A549 (cell line): ENCODE measurements at places on chromosomes 2 and 18. TPM values are rescaled to one million over a fixed set of nuclear protein-coding genes. Genes with fewer than 3 reads are reported as not detected.

The HAAO gene
- polyA plus RNA-seq: not detected in 3 replicates

The TMEM200C gene
- polyA plus RNA-seq: not detected in 3 replicates

The UGT1A7 gene
- 6.9 to 9.8 TPM (median 9.3 TPM) in 3 replicates for polyA plus RNA-seq

The USP14 gene
- 83.8 to 93.4 TPM (median 83.9 TPM) in 3 replicates for polyA plus RNA-seq

The REG1B gene
- polyA plus RNA-seq: not detected in 3 replicates

The TOGARAM2 gene
- polyA plus RNA-seq: 0.25 to 0.35 TPM (median 0.30 TPM) in 3 replicates

The CYBRD1 gene
- 25.3 to 31.6 TPM (median 30.5 TPM) in 3 replicates for polyA plus RNA-seq

The GPR55 gene
- not detected in 3 replicates for polyA plus RNA-seq
